Inflammatory macrophage treated with lipopolysaccharide for 4 hours (primary cell): ENCODE measurements at places on chromosomes 16 and 17.

- DNase-seq, result peak; percentile 96
Observed at GRCh38 chr17:37643118-37643766, at the start of gene DDX52. DDX52 (minus strand) TSS chr17:37643446; CDS start chr17:37643420, 26 bp downstream.

DNA sequence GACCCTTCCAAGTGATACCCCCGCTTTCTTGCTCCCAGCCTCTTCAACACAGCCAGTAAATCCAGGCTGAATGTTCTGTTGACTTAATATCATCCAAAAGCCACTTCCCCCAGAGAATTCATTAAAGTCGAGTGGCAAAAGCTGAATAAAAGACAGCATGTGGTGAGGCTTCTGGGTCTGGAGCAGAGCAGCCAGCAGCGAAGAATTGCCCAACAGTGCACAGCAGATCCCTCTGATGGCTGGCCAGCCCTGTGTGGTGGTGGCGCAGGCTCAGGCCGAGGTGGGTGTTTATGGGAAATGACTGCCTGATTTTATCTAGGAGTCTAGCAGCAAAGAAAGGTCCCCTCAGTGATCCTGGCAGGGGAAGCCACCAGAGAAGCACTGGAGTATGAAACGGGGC is 30.3 kb upstream of the RCVRN start:
- no peak for DNase-seq

- DNase-seq, result no peak
Observed at GRCh38 chr17:7676533-7676932, 10.8 kb downstream of the TP53 start.

GRCh38 chr17:75011401-75012095 is 922 bp upstream of the MRPL58 start:
- DNase-seq, result no peak

GRCh38 chr16:88345721-88346560 is 36.8 kb upstream of the ZNF469 start:
- DNase-seq, result no peak

DNA sequence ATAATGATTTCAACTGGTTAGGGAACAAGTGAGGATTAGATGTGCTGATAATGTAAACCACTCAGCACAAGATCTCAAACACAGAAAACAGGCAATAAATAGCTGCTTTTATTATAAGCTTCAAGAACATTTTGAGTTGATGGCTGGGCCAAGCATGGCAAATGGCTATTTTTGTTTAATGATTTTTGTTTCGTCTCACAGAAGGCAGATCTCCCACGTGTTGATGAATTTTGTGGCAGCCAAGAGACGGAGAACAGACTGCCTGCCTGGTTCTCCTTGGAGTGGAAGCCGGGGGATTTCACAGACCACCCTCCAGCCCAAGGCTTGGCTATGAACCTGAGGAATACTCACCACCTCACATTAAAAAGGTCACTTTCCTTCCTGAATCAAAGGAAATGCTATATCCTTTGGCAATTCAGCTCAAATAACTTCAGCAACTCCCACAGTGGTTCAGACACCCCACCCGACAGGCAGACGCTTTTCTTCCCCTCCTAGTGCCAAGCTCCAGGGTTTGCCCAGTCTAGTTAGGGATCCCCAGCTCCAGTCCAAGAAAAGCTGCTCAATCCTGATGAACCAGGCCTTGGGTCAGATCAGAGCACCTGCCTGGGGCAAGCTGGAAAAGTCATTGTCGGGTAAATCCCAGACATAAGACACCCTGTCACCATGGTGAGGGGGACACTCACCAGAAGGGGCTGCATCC is 593.5 kb downstream of the TOX3 start:
- DNase-seq, result no peak

DNA sequence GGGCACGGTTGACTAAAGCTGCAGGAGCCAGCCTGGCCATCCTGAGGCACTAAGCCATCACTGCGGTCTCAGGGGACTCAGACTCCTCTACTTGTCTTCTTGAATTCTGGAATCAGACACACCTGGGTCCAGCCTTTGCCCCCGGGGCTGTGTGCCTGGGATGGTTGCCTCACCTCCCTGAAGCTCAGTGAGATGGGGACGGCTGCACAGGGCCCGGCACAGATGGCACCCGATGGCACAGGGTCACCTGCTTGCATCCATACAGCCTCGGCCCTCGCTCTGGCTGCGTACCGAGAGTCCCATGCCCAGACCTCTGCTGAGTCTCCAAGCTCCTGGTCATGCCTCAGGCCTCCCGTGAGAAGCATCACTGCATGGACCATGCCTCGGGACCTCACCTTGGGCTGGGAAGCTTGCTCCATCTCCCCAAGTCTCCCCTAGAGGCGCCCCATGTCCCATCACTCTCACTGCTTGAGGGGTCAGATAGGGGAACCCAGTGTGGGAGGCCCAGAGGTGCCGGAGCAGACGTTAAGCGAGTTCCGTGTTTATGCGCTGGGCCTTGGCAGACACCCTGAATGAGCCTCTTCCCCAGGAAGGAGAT is 316.3 kb downstream of the SEC14L1 start:
- no peak for DNase-seq

- no peak for DNase-seq
Observed at GRCh38 chr16:80468029-80468428, 72.8 kb upstream of the DYNLRB2 start.
